AG20443 (cell line): ENCODE measurements at places on chromosomes 11 and 22.

- no peak for DNase-seq
Measured at GRCh38 chr11:63762654-63763495, 5.7 kb downstream of the ZFTA start.

DNA sequence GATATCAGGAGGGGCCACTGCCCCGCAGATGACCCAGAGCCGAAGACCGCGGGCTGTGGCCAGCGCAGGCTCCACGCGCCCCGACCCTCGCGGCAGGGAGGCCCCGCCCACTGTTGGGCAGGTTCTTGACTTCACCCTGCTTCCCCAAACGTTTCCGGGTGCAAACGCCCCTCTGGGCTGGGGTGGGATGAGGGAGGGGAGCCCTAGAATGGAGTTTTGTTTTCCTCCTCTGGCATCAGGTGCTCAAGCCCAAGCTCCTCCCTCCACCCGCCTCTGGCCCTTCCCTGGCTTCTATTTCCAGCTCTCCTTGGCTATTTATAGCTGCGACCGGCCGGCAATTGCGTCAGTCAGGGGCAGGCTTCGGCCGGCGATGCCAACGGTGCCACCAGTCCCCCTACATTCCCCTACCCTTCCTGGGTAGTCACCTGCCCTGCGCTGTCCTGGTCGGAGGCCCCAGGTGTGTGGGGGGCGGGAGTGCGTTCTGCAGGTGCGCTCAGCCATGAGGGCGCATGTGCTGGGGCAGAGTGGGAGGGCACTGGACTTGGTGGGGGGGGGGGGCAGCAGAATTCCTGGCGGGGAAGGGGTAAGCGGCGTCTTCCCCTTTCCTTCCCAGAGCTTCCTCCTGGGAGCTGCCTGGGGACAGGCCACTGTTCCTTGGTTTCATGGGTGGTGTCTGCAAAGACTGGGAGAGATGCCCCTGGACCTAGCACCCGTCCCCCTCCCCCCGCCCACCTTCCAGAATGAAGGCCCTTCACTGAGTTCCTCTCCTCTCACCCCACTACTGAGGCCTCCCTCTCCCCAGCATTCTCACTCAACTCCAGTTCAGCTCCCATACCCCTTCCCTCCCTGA is 23.6 kb downstream of the DUSP8 start:
- peak; percentile 74 for DNase-seq

DNA sequence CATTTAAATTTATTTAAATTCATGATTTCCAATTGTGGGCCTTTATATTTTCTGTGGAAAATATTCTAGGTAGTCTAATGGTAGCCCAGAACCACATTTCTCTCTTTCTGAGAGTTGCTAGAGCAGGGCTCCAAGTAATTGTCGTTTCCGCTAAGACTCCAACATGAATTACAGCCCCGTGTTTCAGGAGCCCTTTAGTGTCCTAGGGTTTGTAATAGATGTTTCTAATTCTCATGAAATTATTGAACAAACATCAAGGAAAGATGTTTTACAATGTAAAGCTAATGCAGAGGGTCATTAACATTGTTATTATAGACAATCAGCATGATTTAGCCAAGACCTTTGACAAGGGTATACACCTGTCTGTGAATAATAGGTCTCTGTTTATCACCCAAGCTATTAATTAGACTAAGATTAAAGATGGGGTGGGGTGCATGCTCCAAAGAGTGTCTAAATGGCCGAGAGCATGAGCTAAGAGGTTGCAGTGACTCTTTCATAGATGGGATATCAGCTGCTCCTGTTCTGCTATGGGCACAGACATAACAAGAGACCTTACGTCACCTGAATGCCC is 81.8 kb upstream of the NTM start:
- no peak for DNase-seq

DNA sequence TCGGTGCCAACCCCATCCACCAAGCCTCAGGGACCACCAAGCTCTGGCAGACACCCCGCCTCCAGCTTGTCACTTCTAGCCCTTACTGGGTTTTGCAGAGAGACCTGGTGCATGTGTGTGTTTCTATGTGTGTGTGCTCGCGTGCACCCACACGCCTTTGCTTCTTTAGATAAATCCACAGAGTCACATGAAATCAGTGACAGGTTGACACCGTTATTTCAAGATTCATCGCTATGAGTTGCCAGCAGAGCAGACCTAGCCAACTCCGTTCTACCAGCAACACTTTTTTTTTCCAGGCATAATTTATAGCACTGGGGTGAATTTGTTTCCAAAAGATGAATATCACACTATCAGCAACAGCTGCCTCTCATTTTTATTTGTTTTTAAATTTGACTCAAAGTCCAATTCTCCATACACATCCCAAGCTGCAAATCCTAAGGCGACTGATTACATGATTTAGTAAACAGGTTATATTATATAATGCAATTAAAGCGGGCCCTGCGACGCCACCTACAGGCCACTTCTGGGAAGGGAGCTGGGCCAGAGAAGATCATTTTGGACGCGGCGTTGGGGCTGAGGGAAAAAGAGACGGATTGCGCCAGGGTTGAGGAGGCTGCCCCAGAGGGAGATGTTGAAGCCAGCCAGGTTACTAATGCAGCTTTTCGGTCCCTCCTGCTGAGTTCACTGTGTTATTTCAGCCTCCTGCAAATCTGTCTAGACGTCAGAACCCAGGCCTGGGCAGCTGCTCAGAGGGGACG is 150.5 kb downstream of the FEZ1 start:
- DNase-seq, result peak; percentile 91

- DNase-seq, result no peak
Measured at GRCh38 chr11:126312961-126313360, 9.1 kb downstream of the DCPS start.

- no peak for DNase-seq
Measured at GRCh38 chr11:127191689-127192088, 191.1 kb upstream of the KIRREL3 start.

DNA sequence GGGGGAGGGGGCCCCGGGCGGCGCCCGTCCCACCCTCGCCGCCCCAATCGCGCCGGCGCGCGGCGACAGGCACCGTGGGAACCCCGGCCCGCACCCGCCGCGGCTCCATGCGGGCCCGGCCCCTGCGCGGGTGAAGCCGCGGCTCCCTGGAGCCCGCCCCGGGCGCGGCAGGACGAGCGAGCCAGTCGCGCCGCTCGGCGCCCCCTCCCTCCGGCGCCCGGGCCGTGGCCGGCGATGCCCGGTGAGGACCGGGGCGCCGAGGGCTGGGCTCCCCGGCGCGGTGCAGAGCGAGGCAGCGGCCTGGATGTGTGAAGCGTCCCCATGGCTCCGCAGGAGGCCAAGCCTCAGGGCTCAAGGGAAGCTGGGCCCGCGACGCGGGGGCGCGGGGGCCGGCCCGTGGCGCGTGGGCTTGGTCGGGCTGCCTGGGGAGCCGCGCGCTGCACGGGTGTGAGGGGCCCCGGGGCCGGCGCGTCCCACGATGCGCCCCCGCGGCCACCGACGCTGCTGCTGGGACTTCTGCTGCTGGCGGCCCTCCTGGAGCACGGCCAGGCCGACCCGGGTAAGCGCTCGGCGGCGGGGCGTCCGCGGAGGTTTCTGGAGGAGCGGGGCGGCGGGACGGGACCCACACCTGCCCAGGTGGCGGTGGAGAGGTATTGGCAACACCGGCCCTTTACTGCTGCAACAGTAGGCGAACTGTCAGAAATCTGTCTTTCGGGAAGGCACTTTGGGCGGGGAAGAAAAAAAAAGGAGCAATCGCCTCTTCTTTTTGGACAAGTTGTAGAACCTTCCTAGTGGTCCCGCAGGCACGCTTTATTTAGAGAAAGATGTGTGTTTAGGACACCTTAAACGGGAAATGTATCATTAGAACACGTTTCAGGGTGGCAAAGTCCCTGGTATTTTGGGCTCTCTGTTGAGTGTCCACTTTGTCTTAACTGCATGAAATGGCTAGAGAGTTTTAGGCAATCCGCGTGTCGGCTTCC is 119.4 kb downstream of the HIPK3 start:
- peak; percentile 64 for DNase-seq

- no peak for DNase-seq
Measured at GRCh38 chr11:64499261-64500004, 91.6 kb upstream of the SLC22A12 start.

DNA sequence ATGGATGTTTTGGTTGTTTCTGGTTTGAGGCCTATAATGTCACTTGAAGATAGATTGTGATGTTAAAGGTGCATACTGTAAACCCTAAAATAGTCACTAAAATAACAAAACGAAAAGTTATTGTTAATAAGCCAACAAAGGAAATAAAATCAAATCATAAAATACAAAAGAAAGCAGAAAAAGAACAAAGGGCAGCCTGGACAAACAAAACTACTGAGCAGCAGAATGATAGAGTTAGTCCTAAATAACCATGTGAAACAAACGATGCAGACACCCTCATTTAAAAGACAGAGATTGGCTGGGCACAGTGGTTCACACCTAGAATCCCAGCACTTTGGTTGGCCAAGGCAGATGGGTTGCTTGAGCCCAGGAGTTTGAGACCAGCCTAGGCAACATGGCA is 90.9 kb upstream of the GAL start:
- no peak for DNase-seq

- DNase-seq, result peak; percentile 42
Measured at GRCh38 chr11:74321487-74322188, 10.2 kb upstream of the P4HA3 start.

- no peak for DNase-seq
Measured at GRCh38 chr22:44752285-44753188, at the start of gene ARHGAP8. Gene ARHGAP8 (plus strand): TSS chr22:44752575. CDS start chr22:44786528, 33,953 bp downstream.

DNA sequence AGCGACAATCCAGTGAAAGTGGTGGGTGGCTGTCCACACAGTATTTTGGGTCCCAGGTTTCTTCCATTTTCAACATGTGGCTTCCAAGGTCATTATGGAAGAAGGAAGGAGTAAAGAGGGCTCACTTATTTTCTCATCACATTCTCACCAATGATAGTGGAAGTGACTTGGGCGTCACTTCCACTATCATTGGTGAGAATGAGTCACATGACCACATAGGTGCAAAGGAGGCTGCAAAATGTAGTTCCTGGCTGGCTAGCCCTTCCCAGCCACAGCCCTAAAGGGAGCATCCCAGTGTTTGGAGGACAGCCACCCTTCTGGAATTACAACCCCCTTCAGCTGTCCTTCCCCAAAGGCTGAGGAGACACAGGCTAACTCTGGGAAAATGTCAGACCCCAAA is 95.6 kb downstream of the TSPAN18 start:
- DNase-seq, result no peak

DNA sequence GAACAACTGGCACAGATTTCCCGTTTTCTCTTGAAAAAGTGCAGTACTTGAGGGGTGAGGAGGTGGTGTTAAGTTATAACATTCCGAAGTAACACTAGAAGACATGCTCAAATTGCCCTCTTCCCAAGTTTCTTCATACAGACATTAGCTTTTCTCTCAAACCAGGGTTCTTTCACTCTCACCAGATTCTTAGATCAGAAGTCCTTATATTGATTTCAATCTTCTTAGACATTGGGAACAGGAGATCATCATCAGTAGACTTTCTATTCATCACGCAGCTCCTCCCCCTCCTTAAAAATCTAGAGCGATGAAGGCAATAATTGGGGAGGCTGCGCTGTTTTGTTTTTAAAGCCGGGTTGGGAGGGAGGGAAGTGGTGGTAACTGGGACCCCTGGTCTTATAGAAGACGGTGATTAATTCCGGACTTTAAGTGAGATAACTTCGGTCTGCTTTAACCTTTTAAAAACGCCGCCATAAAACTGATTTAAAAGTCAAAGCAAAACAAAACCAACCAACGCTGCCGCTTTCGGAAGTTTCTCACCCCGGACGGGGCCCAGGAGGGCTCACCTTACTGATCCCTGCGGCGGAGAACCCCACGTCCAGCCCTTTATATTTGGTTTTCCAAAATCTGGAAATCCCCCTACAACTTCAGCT is 665 bp downstream of the USP28 start:
- DNase-seq, result peak; percentile 17

- DNase-seq, result no peak
Measured at GRCh38 chr22:49412236-49412635, 415.4 kb downstream of the BRD1 start.

GRCh38 chr22:30238661-30239487 is 7.7 kb downstream of the LIF start:
- DNase-seq, result peak; percentile 64

- peak; percentile 48 for DNase-seq
Measured at GRCh38 chr22:41001722-41002122, 50.5 kb downstream of the RBX1 start.

GRCh38 chr22:29202212-29203192 is 3.2 kb upstream of the EMID1 start:
- DNase-seq, result no peak

GRCh38 chr11:93089474-93090102 is 108.2 kb downstream of the SLC36A4 start:
- peak; percentile 45 for DNase-seq

GRCh38 chr11:101456812-101457211 is 127.0 kb downstream of the TRPC6 start:
- DNase-seq, result no peak

DNA sequence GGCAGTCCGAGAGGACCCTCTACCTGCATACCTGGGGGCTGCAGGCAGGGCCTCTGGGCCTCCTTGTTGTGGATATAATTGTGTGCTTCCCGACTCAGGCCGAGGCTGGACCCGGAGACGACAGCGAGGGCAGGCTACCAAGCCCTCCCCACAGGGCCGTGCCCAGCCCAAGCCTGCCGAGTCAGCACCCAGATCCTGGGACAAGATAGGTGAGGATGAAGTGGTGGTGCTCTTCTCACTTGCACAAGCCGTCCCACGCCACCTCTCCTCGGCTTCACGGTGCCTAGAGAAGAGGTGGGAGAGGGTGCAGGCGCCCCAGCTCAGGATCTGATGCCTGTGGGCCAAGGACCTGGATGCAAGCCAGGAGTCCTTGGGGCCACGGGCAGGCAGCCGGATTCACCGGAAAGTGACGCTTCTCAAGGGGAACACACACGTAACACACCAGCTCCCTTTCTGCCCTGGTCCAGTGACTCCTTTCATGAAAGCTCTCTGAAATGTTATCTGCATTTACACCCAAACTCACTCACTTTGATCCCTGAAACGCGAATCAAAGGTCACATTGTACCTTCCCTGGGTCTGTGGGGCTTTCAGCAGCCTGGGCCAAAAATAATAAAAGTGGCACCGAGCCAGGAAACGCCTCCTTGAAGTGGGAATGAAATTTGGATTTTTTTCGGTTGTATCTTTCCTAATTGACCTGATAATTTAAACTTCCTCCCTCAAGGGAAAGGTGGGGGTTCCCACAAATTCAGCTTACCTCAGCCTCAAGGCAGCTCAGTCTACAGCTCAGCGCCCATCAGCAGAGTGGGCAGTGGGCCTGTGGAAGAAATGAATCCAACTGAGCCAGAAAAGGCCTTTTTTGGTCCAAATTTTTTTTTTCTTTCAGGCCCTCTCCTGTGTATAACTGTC is 1.1 kb upstream of the GNB1L start:
- DNase-seq, result peak; percentile 67

- no peak for DNase-seq
Measured at GRCh38 chr11:2174361-2174760, 2.7 kb upstream of the TH start.

DNA sequence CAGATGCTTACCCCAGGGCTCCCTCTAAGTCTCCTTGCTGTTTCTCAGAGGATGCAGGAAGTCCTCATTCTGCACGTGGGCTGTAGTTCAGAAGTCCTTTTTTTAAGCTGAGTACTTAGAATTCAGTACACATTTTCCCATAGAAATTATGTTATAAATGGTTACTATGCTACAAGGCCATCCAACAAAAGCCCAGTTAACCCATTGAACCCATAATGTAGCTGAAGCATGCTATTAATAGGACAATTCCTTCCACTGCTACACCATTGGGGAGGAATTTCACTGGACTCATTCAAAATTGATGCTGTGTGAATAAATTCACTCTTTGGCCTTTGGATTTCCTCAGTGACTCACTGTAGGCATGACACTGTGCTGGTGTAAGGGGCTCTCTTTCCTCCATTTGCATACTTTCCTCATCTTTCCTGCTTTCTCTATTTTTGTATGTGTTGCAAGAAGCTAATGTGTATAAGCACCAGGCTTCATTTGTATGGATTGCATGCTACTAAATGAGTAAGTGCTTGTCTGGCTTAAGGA is 148.0 kb downstream of the NTM start:
- DNase-seq, result no peak

GRCh38 chr22:41598081-41598480 is 8.4 kb upstream of the PMM1 start:
- DNase-seq, result peak; percentile 74
